ENCODE measurements at places on chromosomes 2 and 18. TPM values are rescaled to one million over a fixed set of nuclear protein-coding genes. Genes with fewer than 3 reads are reported as not detected.

DNA sequence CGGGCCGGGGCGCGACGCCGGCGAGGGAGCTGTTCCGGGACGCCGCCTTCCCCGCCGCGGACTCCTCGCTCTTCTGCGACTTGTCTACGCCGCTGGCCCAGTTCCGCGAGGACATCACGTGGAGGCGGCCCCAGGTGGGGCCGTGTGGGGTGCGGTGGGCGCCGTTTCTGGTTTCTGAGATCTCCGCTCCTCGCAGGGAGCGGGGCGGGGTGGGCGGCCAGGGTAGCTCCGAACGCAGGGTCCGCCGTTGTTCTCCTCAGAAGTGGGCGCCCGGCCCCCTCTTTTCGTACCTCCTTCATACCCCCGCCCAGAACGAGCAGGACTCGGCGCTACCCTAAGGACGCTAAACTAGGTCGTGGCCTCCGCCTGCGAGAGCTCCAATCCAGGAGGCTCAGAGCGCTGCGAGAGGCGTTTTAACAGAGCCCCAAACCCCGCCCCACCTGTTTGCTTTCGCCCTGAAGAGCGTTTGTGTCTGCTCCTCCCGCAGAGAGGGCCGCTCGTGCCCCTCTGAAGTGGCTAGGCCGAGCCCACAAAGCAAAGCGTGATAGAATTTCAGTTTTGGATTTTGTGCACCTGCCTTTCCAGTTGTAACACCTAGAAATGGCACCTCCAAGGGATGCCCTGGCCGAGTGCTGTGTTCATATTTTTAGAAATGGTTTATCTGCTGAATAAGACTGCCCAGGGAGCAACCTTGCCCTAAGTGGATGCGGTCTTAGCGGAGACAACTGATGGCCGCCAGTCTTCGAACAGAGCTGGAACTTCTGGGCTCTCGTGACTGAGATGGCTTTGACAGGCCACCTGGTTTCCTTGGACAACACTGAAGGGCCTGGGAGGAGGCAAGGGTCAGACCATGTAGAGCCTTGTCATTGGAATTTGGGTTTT is 626 bp downstream of the CAPN10 start:
- DNase-seq, result no peak

GRCh38 chr2:174485788-174486562 is 854 bp downstream of the GPR155 start:
- no peak for DNase-seq

DNA sequence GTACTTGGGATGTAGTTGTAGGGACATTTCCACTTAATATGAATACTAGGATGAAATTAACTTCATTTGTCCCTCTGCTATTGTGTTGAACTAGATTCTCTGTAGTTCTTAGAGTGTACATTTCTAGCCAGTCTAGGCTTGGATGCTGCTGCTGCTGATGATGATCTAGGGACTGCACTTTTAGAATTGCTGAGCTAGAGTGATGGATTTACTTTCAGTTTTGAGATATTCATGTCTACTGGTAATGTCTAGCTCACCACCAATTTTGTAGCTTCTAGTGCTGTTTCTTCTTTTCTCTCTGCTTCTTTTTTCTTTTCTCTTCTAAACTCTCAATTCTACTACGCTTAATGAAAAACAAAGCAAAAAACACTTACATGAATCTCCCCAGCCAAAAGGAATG is 49.4 kb downstream of the MRPS9 start:
- DNase-seq, result no peak

DNA sequence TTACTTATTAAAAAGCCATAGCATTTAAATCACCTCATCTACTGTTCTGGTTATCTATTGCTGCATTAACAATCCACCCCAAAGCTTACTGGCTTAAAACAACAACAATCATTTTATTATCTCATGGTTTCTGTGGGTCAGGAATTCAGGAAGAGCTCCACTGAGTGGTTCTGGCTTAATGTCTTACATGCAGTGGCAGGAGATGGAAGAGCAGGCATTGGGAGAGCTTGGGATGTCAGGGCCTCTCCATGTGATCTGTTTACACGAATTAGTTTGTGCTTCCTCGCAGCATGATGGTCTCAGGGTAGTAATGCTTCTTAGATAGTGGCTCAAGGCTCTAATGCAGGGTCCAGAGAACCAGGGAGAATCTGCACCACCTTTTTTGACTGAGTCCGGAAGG is 14.4 kb upstream of the REL start:
- DNase-seq, result no peak

DNA sequence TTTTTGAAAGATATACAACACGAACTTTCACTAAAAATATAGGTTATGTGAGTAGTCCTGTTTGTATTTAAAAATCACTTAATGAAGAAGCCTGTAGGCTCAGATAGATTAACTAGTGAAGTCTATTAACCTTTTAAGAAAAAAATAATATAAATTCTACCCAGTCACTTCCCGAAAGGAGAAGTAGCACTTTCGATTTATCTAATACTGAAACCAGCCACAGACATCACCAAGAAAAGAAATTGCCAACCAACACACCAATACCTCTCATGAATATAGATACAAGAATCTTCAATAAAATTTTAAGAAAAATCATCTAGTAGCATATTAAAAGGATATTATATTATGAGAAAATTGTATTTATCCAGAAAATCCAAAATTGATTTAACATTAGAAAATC is 160.5 kb downstream of the GALNT13 start:
- no peak for DNase-seq

GRCh38 chr18:65017372-65017760 is 733.4 kb upstream of the CDH7 start:
- DNase-seq, result no peak

DNA sequence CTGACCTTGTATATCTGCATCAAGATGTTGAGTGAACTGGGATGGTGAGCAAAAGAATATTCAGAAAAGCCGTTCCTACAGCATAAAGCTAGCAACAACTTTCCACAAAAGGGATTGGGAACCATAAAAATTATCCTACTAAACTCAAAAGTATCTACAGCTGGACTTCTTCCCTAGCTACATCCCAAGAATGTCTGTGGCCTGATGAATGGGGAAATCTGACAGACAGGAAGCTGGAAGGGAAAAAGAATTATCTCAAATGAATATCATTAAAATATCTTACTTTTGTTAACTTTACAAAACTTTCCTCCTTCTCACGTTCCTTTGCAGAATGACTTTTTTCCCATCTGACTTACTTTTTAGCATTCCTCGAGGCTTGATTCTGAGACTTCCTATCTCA is 150.9 kb downstream of the PDE11A start:
- DNase-seq, result no peak

GRCh38 chr2:179460181-179460929 is 195.7 kb upstream of the SESTD1 start:
- DNase-seq, result peak; percentile 24

DNA sequence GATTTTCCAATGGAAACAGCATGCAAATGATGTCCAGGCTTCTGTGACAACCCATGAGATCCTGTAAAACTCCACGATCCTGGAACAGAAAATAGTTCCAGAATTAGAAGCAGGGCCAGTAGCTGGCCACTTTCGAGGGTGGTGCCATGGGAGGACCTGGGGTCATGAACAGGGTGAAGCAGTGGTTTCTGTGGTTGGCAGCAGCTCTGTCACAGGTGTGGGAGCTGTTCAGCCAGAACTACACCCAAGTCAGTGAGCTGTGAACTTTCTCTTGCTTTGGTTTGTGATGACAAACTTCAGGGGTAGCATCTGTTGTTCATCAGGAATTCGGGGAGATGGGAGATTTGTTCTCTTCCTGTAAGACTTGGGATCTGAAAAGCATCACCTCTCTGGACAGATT is 314.4 kb upstream of the NT5C1B start:
- no peak for DNase-seq

DNA sequence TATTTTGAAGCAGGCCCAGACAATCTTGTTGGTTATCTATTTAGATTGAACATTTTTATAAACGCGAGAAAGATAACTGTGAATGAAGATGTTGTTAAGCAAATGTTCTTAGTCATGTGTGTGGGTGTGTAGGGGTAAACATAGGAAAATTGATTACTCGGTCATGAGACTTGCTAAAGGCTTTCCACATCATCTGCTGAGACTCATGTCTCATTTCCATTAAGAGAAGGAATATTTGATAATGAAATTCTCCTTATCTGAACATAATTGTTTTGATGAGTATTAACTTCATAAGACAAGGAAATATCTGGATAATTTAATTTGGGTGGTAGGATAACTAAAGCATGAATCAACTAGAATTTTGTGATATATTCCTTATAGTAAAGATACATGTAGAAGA is 19.7 kb downstream of the CCDC102B start:
- no peak for DNase-seq

DNA sequence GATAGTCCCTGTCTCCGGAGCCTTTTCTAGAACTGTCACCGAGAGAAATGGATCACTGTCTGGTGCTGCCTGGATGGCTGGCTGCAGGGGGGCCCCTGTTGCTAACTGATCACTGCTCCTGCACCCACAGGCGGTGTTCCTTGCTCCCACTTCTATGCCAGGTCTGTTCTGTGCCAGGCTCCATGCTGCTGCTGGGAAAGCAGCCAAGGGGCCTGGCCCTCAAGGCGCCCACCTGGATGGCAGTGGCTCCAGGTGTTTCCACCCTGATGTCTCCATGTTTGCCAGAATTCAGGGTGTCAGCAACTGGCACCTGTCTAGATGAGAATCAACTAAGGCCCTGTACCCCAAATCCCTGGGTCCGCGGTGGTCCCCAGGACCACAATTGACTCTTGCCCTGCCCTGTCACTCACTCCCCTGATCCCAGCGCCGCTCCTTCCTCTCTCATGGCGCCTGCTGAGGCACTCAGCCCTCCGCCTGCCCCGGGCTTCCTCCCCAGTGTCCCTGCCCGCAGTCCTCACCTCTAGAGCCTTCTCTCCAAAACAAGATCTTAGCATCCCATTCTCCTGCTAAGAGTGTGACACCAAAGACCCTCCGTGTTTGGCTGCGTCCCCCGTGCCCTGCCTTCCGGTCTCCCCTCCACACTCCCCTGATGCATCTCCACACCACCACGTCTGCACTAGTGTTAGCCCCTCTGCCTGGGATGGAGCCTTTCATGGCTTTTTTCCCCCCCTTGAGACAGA is 72.5 kb upstream of the OTOF start:
- DNase-seq, result no peak

DNA sequence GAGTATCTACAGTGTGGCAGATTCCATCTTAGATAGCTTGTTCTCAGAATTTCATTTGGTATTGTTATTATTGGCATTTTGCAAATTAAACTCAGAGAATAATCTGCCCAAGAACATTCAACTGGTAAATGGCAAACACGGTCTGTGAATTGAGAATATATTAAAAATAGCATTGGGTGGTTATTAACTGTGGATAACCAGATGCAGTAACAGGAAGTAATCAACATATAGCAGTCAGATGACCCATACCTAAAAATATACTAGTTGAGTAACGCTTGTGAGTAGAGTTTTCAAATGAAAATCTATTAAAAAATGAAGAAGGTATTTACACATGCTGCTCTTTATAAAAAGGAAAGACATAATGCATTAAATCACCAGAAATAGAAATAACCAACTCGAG is 129.5 kb downstream of the ZNF804A start:
- no peak for DNase-seq

GRCh38 chr2:42722320-42723190 is 41.4 kb downstream of the OXER1 start:
- DNase-seq, result no peak

DNA sequence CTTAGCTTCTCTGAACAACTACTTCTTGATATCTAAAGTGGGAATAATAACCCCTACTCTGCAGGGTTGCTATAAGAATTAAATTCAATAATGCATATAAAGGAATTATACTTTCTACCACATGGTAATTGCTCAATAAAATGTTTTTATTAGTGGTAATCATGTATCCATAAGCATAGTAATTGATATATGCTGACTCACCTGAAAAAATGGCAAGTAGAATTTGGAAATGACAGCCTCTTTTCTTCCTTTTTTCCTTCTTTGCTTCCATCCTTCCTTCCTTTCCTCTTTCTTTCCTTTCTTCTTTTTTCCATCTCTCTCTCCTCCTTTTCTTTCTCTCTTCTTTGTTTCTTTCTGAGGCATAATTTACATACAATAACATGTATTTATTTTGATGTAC is 65.3 kb downstream of the DPP10 start:
- DNase-seq, result no peak

GRCh38 chr2:236343400-236344161 is 79.4 kb upstream of the ASB18 start:
- peak; percentile 42 for DNase-seq

DNA sequence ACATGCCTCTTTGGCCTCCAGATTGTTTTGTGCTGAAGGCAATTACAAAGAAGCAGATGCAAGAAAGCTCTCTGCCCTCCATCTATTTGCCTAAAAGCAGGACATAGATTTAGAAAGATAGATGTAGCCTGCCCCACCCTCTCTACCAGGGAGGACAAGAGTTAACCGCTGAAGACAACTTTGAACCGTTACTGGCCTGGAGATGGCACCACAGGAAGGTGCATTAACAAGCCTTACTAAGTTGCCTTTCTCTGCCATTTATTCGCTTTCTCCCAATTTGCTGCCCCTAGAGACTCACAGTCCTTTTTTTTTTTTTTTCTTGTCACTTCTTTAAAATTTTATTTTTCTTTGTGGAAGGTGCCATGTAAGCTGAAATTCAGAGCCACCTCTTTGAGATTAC is 28.8 kb upstream of the RMDN2 start:
- no peak for DNase-seq

The OBSL1 gene
- 25.5 TPM for total RNA-seq

The IER3IP1 gene
- total RNA-seq, result 8.5 TPM

The PLB1 gene
- 0.80 TPM for total RNA-seq

The CFC1 gene
- total RNA-seq, result not detected

The MC5R gene
- not detected for total RNA-seq

The EFEMP1 gene
- total RNA-seq, result 15.5 TPM

The GORASP2 gene
- total RNA-seq, result 62.5 TPM

The GALR1 gene
- not detected for total RNA-seq

The LOXHD1 gene
- not detected for total RNA-seq

The SLC11A1 gene
- 0.31 TPM for total RNA-seq

The GLI2 gene
- 6.2 TPM for total RNA-seq

The SERPINB5 gene
- total RNA-seq, result not detected

The CHST9 gene
- 0.05 TPM for total RNA-seq

Measured in Panc1 (cell line).